ENCODE measurements at places on chromosomes 7 and 10. TPM values are rescaled to one million over a fixed set of nuclear protein-coding genes. Genes with fewer than 3 reads are reported as not detected.

GRCh38 chr7:145082366-145083161 lies 246.7 kb upstream of the TPK1 start:
- no peaks in the 10 kb centered on the region for H3K27me3 ChIP-seq
- H3K4me3 ChIP-seq: no peak overlapping the region
- no peak for DNase-seq
- no peaks in the 10 kb centered on the region for H3K4me1 ChIP-seq

- no peaks in the 10 kb centered on the region for H3K27me3 ChIP-seq
- peak overlapping the region; percentile 24 for H3K4me3 ChIP-seq
- H3K27ac ChIP-seq: peak overlapping the region; percentile 3
- H3K4me1 ChIP-seq: peaks cover 55% of the 10 kb centered on the region
- H3K36me3 ChIP-seq: no peaks in the 10 kb centered on the region
Observed at GRCh38 chr7:29271319-29271658, 76.7 kb downstream of the CHN2 start.

- no peak for DNase-seq
- H3K4me1 ChIP-seq: no peaks in the 10 kb centered on the region
- H3K27me3 ChIP-seq: no peaks in the 10 kb centered on the region
- H3K27ac ChIP-seq: no peak overlapping the region
Observed at GRCh38 chr10:120715171-120715570, 136.0 kb upstream of the WDR11 start.

UCN3 gene
- not detected for total RNA-seq

PLPP4 gene
- not detected for total RNA-seq

SLC16A9 gene
- total RNA-seq: 2.2 TPM
